Astrocyte of the cerebellum (primary cell): ENCODE measurements at places on chromosomes 1 and 21.

DNA sequence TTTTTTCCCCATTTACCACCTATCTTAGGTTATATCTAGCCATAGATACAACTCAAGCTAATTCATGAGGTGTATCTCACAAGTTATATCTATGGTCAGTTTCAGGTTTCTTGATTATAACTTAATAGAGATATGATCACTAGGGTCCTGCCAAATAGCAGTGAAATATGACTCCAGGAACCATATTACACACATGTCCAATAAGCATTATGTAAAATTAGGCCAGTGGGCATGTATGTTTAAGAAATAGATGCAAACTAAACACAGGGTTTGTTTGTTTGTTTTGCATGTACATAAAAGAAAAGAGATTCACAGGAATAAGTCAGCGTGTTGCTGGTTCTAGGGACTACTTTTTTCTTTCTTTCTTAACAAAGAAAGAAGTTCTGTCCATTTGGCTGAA lies 112.5 kb upstream of the ST6GALNAC5 start:
- DNase-seq, result no peak

- no peak for DNase-seq
Observed at GRCh38 chr1:160346958-160347357, 3.8 kb downstream of the NCSTN start.

DNA sequence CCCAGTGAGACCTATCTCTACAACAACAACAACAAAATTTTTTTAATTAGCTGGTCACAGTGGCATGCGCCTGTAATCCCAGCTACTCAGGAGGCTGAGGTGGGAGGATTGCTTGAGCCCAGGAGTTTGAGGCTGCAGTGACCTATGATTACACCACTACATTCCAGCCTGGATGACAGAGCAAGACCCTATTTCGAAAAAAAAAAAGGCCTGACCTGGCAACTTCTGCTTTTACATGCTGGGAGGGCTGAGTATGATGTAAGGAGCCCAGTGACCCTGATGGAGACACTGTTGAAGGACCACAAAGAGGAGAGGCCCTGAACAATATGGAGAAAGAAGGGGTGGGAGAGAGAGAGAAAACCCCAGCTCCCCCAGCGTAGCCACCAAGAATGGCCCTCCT lies 9.2 kb upstream of the VPS26C start:
- DNase-seq, result no peak

GRCh38 chr1:182137546-182137945 lies 76.0 kb upstream of the ZNF648 start:
- DNase-seq, result no peak

DNA sequence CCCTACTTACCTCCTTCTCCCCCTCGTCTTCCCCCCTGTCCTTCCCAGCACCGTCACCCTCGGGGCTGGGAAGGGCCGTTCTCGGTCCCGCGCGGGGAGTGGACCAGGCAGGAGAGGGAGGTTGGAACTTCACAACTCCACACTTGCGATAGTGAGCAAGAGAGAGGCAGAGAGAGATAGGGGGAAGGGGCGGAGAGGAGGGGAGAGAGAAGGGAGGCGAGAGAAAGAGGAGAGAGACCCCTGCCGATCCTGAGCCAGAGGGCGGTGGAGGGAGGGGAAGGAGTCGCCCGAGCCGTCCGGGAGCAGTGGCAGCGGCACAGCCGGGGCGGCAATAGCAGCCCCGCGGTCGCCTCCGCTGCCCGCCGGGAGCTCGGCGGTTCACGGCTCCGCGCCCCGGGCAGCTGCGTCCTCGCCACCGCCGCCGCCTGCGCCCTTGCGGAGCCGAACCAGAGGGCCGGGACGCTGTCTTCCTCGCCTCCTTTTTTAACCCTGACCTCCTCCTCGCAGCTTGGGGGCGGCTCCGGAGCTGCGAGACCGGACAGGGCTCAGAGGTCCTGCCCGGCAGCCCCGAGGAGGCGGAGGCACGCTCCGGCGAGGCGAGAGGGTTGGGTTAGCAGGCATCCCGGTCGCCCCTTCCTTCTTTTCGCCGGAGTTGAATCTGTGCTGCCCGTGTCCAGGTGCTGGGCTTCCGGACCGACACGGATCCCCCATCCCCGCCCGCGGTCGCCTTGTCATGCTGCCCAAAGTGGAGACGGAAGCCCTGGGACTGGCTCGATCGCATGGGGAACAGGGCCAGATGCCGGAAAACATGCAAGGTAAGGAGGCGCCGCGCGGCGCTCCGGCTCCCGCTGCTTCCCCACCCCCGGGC lies 11.7 kb downstream of the NR5A2 start:
- no peak for DNase-seq

- DNase-seq, result no peak
Observed at GRCh38 chr1:230907472-230908205, 39.3 kb upstream of the C1orf198 start.
